ENCODE measurements at places on chromosomes 12 and 14.

- no peak for DNase-seq
These were observed 188.4 kb downstream of the MSRB3 start for GRCh38 chr12:65466911-65467310.

DNA sequence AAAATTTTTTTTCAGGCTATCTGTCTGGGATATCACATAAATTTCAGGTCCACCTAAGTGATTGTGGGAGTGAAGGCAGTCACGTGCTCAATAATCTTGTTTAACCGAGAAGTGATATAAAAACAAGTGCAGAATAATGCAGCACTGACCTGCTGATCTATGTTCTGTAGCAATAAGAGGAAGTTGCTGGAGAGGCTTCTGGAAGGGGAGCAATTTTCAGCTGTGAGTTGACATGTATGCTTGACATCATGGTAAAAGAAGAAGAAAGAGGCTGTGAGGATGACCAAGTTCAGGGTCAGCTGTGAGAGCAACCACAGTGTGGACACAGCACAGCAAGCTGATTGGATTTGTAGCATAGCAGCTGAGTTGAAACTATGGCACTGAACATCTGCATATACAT lies 172.0 kb upstream of the PELI2 start:
- no peak for DNase-seq

DNA sequence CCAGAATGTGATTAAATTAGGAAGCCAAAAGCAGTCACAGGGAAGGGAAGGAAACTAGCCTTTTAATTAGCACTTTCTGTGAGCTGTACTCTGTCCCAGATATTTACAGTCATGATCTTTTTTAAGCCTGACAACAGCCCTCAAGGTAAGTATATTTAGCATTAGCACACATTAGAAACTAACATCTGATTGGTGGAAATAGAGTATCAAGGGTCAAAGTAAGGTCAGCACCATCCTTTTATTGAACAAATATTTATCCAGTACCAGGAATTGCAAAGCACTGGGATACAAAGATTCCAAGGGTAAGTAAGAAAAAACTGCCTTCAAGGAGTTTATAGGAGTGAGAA lies 28.2 kb downstream of the RPGRIP1 start:
- DNase-seq: no peak

GRCh38 chr14:69137843-69138535 lies 14.9 kb downstream of the DCAF5 start:
- DNase-seq: peak; percentile 94

- DNase-seq: no peak
These were observed 55.5 kb downstream of the CRACR2A start for GRCh38 chr12:3697311-3697870.

- no peak for DNase-seq
These were observed 164.6 kb downstream of the SLC15A5 start for GRCh38 chr12:16112612-16113560.

- DNase-seq: peak; percentile 47
These were observed 53.7 kb downstream of the ERC1 start for GRCh38 chr12:1044696-1045095.

DNA sequence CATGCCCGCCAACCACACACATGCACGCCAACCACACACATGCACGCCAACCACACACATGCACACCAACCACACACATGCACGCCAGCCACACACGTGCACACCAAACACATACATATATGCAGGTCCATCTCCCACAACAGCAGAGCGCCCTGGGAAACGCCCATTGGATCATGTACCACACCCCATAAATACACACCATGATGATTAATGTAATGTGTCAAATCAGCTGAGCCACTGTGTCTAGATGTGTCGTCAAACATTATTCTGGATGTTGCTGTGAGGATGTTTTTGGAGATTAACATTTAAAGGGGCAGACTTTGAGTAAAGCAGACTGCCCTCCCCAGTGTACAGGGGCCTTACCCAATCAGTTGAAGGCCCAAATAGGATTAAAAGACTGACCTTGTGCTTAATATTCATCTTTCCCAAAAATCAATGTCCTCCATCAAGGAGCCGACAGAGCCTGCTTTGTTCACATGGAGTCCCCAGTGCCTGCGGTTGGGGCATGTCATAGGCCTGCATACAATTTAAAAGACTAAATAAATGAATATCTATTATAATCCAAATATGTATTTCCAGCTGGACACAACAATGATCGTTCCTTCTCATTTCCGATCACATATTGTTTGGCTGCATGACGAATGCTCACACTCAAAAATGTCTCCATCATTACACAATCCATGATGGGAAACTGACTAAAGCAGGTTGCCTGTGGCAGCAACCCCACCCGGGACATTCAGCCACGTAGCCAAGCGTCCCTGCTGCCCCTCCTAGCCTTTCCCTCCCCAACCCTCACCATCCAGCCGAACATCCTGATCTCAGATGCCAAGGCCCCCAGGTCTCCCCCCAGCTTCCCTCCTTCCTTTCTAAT lies 23.2 kb upstream of the BDKRB2 start:
- DNase-seq: no peak

DNA sequence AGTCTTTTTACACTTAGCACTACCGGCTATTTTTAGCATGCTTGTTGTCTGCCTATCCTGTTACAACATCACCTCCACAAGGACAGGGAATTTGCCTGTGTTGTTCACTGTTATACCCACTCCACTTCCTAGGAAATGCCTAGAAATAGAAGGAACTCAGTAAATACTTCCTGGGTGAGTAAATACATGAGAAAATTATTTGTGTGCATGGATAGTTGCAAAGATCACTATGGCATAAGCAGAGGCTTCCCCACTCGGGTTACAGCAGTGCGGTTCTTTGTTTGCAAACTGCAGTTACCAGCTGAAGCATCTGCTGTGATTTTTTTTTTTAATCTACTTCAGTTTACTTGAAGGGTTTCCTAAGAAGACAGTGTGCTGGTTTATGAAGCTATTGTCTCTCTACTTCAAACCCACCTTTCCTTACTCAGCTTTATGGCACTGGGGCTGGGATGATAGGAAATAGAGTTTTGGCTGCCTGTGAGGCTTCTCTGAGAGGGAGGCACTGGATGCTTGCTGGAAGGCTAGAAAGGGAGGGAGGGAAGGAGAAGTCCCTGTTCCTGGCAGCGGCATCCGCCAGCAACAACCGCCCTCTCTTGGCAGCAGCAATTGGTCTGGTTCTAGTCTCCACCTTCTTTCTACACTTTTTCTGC lies 29.0 kb downstream of the PDE6H start:
- peak; percentile 49 for DNase-seq

All from amniotic epithelial cell (primary cell).